Adrenal gland (tissue), 19 donors: ENCODE measurements at places on chromosomes 7 and 10. TPM values are rescaled to one million over a fixed set of nuclear protein-coding genes. Genes with fewer than 3 reads are reported as not detected.

The FBXW4 gene
- 81.7 TPM for total RNA-seq

GRCh38 chr7:105876964-105877601, 684 bp upstream of the ATXN7L1 start:
- peak; percentile 61 for DNase-seq

DNA sequence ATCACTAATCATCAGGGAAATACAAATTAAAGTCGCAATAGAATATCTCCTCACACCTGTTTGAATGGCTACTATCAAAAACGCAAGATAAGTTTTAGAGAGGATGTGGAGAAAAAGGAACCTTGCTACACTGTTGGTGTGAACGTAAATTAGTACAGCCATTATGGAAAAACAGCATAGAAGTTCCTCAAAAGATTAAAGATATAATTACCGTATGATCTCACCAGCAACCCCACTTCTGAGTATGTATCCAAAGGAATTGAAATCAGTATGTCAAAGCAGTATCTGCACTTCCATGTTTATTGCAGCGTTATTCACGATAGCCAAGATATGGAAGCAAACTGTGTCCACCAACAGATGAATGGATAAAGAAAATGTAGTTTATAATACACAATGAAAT, 164.4 kb downstream of the ZNF365 start:
- no peak for DNase-seq

The GDF10 gene
- 1.3 TPM for total RNA-seq
